ENCODE measurements at places on chromosomes 6 and 20.

- DNase-seq: no peak
Observed at GRCh38 chr6:71476371-71476770, 187.8 kb downstream of the OGFRL1 start.

GRCh38 chr6:137610702-137611101, 116.5 kb upstream of the OLIG3 start:
- no peak for DNase-seq

DNA sequence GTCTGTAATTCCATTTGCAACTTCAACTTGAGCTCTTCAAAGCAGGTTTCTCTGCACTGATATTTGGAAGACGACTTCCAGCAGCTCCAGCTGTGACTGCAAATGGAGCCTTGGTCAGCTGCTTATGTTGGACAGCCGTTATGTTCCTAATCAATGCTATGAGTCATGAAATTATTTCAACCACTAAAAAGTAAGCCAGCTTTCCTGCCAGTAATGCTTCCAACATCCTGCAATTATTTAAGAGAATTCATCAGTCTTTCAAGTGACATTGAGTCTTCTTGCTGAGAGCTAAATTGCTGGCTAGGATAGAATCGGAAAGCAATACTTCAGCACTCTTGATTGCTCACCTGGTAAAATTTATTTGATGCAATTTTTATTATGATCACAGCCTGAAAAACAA, 375.7 kb downstream of the MMUT start:
- DNase-seq: no peak

GRCh38 chr6:105400501-105400900, 2.4 kb downstream of the PREP start:
- DNase-seq: no peak

DNA sequence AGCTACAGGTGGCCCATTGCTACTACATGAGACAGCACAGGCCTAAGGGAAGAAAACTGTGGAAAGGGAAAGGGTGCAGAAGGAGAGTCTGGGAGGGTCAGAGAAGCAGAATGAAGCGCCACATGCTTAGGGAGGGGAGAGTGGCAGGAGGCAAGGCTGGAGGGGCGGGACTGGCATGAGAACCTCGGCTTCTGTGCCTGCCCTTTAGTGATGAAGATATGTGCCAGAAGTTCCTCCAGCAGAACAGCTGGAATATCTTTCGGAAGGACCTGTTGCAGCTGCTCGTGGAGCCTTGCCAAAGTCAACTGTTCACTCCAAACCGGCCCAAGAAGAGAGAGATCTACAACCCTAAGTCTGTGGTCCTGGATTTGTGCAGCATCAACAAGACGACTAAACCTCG, 61.8 kb downstream of the CNBD2 start:
- DNase-seq: no peak

GRCh38 chr6:104956731-104957294, at the start of gene LIN28B:
Gene LIN28B (plus strand): TSS chr6:104957107. CDS start chr6:104957251, 144 bp downstream.
- no peak for DNase-seq

GRCh38 chr6:80550281-80550680, 443.8 kb downstream of the BCKDHB start:
- DNase-seq: no peak
